HepG2 (cell line): ENCODE measurements at places on chromosomes 16 and 17. TPM values are rescaled to one million over a fixed set of nuclear protein-coding genes. Genes with fewer than 3 reads are reported as not detected.
A peak's percentile ranks its signal among the peaks of the same experiment; 100 is the strongest.

The CCL4L2 gene
- not detected in 2 replicates for total RNA-seq

GRCh38 chr17:29840884-29841283, 89.1 kb downstream of the SSH2 start:
- no peak for DNase-seq

DNA sequence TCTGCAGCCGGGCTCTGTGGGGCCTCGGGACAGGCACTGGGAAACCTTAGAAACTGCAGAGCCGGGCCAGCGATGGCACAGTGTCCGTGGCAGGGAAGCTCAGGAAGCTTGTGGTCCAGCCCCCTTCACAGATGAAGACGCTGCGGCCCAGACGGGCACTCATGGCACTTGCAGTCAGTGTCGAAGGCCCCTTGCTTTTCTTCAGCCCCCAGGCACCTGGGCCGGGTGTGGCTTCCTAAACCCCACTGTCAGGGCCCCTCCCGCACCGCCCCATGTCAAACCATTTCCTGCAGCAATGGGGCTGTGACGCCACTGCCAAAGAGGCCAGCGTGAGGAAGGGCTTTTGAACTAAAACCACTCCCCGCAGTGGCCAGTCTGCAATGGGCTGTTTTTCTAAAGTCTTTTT, 164.0 kb downstream of the LAT start:
- DNase-seq, result no peak

- DNase-seq, result no peak
Measured at GRCh38 chr16:89095491-89095951, 1.9 kb downstream of the ACSF3 start.

The CCL4 gene
- total RNA-seq, result not detected in 2 replicates

- no peak for DNase-seq
Measured at GRCh38 chr16:81371106-81371505, 56.3 kb downstream of the GAN start.

DNA sequence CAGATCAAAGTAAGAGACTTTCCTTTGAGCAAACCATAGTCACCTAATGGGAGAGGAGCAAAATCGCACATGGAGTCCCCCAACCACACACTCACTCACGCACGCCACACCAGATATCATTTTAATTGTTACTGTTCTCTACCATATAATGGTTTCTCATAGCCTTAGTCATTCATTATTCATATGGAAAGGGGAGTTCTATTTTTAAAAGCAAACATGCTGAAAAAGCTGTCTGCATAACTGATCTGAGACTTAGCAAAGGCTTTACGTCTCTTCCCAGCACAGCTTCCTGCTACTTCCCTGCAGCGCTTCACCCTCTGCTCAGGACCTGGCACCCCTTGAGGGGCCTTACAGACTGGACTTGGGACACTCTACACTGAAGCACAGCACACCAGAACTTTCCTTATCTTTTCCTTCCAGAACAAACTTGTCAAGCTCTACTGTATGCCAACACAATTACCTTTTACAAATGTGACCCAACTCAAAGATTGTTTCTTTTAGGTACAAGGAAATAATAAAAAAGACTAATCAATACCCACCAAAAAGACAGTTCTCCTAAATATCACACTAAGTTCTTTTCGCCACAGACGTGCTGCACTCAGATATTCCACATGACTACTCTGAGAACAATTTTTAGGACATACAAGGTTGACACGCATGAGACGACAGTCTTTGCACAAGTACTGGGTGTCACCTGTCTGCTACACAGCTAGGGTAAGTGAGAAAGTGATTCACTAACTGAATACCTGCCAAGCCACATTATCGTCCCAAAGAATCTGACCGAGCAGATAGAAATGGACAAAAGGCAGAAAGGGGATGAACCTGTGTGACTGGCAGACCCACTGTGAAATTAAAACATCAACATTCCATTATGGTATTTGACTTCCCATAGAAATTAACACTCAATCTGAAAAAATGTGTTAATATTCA, 21.5 kb downstream of the SRP68 start:
- no peak for DNase-seq

The C17orf50 gene
- total RNA-seq, result not detected in 2 replicates

- DNase-seq, result no peak
Measured at GRCh38 chr16:23368469-23368868, 66.4 kb downstream of the SCNN1B start.

The UTS2R gene
- 0.13 TPM in 1 of 2 replicates, not detected in the other for total RNA-seq

- DNase-seq, result no peak
Measured at GRCh38 chr17:1953831-1954230, 71.3 kb downstream of the RTN4RL1 start.

DNA sequence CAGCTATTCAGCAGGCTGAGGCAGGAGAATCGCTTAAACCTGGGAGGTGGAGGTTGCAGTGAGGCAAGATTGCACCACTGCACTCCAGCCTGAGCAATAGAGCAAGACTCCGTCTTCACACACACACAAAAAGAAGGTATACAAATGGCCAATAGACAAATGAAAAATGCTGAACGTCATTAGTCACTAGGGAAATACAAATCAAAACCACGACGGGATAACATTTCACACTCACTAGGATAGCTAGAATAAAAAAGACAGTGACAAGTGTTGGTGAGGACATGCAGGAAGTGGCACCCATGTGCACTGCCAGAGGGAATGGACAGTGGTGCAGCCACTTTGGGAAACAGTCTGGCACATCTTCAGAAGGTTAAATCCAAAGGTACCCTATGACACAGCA, 172.9 kb downstream of the FTO start:
- no peak for DNase-seq

DNA sequence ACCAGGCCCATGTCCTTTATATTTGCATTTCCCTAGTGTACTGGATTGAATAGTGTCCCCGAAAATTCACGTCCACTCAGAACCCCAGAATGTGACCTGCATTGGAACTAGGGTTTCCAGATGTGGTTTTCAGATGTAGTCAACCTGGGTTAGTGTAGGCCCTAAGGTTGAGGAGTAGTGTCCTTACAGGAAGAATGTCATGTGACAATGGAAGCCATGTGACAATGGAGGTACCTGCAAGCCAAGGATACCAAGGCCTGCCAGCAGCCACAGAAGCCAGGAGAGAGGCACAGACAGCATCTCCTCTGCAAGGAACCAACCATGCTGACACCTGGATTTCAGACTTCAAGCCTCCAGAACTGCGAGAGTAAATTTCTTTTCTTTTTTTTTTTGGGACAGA, 5.2 kb upstream of the PRR15L start:
- no peak for DNase-seq

The NOD2 gene
- 0.27 and 0.29 TPM in 2 replicates for total RNA-seq

- DNase-seq, result no peak
Measured at GRCh38 chr17:64240261-64240740, 22.8 kb downstream of the TEX2 start.

DNA sequence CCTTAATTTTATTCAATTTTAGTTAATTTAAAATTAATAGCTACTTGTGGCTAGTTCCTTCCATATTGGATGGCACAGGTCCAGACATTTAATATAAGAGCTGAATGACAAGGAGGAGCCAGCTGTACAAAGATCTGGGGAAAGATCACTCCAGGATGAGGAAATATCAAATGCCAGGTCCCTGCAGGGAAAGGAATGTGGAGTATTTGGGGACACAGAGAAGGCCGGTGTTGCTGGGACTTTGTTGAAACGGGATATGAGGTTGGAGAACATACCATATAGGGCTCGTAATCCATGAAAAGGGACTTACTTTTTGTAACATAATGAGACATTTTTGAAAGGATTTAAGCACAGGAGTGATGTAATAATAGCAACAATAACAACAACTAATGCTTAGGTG, 426.8 kb downstream of the HS3ST4 start:
- DNase-seq, result no peak

The TMC7 gene
- total RNA-seq, result 1.2 TPM in 2 replicates

The CA10 gene
- not detected in 2 replicates for total RNA-seq

DNA sequence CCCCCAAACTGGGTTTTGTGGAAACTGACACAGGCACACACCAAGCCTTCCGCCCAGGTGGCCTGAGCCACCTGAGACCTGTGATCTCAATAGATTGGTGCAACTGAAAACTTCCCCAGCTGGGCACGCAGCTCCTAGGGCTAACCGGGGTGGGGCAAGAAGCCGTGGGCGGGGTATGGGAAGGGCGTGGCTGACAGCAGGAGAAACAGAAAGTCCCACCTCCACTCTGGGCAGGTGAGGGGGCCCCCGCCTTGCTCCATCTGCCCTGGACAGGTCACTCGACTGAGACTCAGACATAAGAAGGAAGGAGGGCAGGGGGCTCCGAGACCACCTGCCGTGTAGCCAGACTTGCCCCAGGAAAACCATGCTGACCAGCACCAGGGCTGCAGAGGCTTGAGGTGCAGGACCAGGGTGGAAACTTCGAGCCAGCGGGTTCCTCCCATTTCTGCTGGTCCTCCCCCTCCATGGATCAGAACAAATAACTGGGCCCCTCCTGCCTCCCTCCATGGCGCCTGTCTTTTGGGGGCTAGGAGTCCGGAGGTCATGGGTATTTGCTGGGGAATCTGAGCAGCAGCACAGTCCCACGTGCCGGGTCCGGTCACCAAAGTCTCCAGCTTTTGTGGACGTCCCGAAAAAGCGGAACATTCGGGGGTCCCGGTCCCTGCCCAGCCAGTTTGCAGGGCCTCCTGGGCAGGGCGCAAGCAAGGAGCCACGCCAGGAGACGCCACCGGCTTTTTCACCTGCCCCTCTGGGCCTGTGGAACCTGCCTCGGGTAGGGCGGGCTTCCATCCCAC, 1.3 kb downstream of the TIMP2 start:
- no peak for DNase-seq

The RNF222 gene
- not detected in 2 replicates for total RNA-seq

GRCh38 chr17:2710803-2711607, 559 bp downstream of the CLUH start:
- peak; percentile 75 for DNase-seq

DNA sequence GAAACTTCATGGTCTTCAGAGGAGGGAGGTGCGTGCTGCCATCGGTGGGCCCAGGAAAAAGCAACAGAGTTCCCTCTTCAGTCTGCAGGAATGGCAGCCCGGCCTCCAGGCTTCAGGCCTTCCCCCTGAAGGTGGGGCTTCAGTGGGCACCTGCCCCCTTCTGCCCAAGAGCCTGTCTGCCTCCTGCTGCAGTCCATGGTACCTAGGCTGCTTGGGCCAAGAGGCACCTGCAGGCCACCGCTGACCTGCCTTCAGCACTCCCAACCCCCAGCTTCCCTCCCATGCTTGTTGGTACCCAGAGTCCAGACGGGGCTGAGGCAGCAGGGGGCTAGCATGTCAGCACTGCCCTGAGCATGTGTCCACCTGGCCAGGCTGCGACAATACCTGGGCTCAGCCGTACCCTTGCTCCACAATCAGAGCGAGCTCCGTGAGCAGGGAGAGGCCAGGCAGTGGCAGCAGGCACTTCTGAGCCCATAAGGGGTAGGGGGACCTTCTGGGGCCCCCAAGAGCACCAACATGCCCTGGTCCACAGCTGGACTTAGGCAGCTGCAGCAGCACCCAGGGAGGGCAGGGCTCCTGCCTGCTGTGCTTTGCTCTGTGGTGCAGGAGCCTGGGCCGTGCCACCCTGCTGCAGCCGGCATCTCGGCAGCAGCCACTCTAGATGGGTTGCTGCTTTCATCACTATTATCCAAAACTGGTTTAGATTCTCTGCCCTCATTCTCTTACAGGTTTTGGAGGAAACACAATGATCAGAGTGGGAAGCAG, 77.2 kb upstream of the AKTIP start:
- no peak for DNase-seq

The FOXJ1 gene
- total RNA-seq, result 1.4 and 1.6 TPM in 2 replicates

DNA sequence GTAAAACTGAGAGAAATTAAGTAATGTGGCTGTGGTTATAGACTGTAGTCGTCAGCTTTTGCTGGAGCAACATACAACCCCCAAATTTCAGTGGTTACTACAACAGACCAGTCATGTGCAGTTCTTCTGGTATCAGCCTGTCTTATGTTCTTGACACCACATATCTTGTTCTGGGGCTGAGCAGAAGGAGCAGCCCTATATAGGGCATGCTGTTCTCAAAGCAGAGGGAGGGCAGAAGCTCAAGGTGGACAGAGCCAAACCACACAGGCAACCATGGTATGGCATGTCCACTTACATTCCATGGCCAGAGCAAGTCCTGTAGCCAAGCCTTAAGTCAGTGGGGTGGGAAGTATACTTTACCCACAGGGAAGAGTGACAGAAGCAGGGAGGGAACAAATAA, 7.7 kb downstream of the PRKAR1A start:
- DNase-seq, result no peak

- no peak for DNase-seq
Measured at GRCh38 chr16:11107780-11108465, 148.1 kb downstream of the SOCS1 start.

GRCh38 chr17:78920528-78920927, 4.7 kb downstream of the TIMP2 start:
- peak; percentile 54 for DNase-seq
